GM03348 (cell line): ENCODE measurements at places on chromosomes 16 and 17.

- no peak for DNase-seq
Observed at GRCh38 chr16:78576941-78577340, 477.5 kb downstream of the WWOX start.

DNA sequence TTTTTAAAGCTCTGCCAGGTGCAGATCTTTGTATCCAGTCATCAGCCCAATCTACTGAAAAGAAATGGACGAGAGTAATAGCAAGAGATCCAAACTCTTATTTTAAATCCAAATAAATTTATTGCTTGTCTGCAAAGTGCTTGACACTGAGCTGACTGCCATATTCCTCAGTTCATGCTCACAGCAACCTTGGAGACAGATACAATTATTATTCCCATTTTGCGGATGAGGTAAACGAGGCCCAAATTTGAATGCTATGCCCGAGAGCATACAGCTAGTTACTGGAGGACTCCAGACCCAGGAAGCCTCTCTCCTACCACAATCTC is 620 bp downstream of the NOB1 start:
- no peak for DNase-seq

DNA sequence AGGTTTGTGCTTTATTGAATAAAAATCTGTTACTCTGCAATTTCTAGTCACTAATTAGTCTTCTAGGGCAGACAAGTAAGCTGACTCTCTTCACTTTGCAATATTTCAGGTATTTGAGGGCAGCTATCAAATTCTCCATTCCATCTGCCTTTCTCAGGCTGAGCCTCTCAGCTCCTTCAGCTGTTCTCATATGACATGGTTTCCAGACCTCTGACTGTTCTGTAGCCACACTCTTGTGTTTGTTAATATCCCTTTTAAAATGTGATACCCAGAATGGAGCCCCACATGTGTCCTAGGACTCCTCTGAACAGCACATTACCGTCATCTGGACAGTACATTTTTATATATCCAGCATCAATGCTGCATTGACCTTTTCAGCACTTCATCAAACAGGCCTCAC is 46.1 kb upstream of the MTMR4 start:
- DNase-seq: no peak

- DNase-seq: peak; percentile 66
Observed at GRCh38 chr16:23434380-23434779, 18.6 kb downstream of the COG7 start.
